Memory B cell (primary cell): ENCODE measurements at places on chromosomes 6 and 20.

GRCh38 chr6:3226042-3226441 lies 1.4 kb downstream of the TUBB2B start:
- DNase-seq, result no peak

GRCh38 chr6:12459945-12460661 lies 169.9 kb downstream of the EDN1 start:
- no peak for DNase-seq

GRCh38 chr20:63740627-63741353 lies 1.2 kb downstream of the SLC2A4RG start:
- no peak for DNase-seq

DNA sequence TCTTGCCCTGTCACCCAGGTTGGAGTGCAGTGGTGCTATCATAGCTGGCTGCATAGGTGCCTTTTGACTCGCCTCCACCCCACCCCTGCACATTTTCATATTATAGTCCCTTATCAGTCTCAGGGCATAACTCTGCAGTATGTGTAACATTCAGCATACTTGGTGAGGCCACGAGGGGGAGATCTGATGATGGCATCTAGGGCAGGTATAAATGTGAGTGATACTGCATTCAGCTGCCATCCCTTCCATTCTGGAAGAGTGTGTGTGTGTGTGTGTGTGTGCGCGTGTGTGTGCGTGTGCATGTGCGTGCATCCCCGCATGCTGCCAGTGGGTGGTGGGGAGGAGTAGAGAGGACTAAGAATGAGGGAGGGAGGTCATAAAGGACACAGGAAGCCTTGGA lies 81.4 kb downstream of the JARID2 start:
- DNase-seq, result peak; percentile 17

DNA sequence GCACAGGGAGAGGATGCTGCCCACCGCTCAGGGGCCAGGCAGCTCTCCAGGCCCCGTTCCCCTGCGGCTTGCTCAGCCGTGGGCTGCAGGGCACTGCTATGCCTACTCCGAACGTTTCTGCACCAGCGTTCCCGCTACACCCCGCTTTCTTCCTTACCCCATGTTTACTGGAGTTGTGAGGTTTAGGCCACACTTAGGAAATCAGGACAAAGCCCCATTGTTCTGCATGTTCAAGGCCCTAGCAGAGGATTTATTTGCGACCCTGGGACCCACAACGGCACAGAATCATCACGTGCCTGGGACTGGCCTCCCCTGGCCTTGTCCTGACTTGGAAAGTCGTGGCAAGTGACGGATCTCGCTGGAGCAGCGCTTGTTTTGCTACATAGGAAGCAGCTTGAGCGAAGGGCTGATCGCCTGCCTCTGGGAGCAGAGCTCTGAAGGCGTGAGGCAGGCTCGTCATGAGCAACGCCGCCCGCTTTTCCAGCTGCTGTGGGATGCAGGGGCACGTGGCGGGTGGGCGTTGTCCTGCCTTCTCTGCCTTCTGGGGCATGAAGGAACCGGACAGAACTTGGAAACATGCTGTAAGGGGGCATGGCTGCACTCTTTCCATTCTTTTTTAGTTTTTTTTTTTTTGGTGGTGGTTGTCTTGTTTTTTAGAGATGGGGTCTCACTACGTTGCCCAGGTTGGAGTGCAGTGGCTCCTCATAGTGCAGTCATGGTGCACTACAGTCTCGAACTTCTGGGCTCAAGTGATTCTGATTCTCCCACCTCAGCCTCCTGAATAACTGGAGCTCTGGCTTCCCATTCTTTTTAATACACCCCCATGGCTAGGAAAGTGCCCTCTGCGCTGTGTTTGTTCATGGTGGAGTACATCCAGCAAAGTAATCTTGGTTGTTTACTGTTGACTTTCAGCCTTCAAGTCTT lies 14.6 kb upstream of the TMEM181 start:
- no peak for DNase-seq

- no peak for DNase-seq
These were observed 1.6 kb downstream of the MRGBP start for GRCh38 chr20:62797671-62798532.

DNA sequence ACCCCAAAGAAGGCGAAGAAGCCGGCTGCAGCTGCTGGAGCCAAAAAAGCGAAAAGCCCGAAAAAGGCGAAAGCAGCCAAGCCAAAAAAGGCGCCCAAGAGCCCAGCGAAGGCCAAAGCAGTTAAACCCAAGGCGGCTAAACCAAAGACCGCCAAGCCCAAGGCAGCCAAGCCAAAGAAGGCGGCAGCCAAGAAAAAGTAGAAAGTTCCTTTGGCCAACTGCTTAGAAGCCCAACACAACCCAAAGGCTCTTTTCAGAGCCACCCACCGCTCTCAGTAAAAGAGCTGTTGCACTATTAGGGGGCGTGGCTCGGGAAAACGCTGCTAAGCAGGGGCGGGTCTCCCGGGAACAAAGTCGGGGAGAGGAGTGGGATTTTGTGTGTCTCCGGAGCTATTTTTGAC lies 69.6 kb downstream of the HFE start:
- peak; percentile 67 for DNase-seq

- no peak for DNase-seq
These were observed 30.8 kb upstream of the SYNCRIP start for GRCh38 chr6:85673198-85674139.

DNA sequence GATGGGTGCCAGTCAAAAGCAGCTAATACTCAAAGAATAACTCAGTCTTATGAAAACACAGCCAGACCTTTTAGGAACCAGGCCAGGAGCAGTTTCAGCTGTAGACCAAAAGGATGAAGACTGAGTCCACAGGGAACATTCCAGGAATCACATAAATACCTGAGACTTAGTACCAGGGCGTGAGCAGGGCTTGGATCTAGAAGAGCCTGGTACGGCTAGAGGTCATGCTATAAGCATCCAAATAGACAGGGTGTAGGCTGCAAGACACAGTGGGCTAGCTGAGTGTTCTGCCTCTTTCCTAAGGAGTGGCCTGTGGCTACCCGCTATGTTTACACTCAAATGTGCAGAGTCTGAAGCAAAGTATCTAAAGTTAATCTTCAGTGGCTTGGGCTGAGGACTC lies 29.5 kb upstream of the LRRC1 start:
- no peak for DNase-seq

- DNase-seq, result no peak
These were observed 11.9 kb downstream of the PRR18 start for GRCh38 chr6:166296035-166296883.

DNA sequence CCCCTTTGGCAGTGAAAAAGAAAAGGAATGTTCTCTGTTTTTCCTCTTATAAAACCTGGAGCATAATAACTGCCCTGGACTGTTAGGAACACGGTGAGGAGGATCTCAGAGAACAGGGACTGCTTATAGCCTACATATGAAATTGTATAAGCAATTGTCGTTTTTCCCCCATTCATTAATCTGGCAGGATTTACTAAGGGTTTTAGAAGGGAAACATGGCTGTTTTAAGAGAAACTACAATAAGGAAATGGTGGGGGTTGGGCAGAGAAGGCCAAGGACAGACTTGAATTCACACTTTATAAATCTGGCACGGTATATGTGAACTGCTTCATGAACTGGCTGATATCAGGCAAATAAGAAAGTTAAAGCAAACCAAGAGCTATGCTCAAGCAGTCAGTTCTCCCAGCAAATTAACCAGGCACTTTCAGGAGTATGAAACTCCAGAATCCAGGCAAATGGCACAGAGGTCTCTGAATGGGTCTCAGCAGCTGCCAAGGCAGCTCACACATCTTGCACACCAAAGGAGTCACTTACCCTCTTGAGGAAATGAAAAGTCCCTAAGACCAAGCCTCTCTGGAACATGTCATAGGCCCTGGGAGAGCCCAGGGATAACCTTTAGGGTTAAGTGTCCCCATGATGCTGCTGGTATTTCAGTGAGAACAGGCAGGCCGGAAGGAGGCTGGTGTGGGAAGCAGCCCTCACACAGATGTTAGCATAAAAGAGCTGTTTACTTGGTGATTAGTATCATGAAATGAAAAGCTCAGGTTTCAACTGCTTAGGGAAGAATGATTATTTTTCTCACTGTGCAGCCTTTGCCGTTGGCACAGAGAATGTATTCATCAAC lies 260.5 kb upstream of the MARCKS start:
- DNase-seq, result no peak

DNA sequence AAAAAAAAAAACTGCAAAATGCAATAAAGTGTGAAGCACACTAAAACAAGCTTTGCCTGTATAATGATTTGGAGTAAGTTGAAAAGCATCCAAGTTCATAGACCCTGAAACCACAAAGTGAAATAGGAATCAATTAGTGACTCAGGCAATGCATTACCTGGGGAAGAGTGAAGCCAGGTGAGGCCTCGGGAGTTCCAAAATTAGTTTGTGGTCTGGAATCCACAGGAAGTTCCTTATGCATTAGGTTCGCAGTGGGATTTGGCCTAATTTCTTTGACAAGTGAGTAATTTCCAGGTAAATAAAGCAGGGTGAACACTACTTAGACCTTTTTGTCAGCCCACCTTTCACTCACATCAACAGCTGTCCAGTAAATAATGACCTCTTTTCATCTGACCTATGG lies 490.8 kb downstream of the CBLN4 start:
- DNase-seq, result no peak

DNA sequence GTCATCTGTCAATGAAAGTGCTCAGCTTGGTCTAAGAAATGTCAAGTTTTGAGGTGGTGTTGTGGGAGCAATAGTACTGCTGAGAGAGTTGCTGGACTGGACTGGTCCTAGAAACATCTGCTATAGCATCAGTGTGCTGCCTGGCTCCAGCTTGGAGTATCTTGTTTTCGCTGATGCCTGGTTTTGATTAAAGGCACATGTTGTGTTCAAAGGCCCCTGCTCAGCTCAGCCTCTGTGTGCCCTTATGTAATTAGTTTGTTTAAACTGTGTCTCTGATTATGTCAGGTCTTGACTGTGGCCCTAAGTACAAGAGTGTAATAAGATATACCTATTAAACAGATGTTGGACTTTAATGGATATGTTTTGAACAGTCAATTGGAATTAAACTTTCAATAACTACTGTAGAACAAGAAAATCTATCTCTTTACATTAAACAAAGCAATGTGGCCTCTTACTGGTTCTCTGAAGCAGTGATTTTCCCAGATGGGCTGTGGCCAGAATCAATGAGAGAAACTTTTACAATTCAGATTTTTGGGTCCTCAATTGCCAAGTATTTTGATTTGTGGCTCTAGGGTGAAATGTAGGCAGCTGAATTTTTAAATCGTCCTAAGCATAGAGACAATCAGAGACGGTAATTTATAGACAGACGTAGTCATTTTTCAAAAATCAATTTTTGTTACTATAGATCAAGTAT lies 668.2 kb downstream of the DHX35 start:
- DNase-seq, result no peak

GRCh38 chr6:167472880-167473279 lies 148.0 kb downstream of the TTLL2 start:
- no peak for DNase-seq

DNA sequence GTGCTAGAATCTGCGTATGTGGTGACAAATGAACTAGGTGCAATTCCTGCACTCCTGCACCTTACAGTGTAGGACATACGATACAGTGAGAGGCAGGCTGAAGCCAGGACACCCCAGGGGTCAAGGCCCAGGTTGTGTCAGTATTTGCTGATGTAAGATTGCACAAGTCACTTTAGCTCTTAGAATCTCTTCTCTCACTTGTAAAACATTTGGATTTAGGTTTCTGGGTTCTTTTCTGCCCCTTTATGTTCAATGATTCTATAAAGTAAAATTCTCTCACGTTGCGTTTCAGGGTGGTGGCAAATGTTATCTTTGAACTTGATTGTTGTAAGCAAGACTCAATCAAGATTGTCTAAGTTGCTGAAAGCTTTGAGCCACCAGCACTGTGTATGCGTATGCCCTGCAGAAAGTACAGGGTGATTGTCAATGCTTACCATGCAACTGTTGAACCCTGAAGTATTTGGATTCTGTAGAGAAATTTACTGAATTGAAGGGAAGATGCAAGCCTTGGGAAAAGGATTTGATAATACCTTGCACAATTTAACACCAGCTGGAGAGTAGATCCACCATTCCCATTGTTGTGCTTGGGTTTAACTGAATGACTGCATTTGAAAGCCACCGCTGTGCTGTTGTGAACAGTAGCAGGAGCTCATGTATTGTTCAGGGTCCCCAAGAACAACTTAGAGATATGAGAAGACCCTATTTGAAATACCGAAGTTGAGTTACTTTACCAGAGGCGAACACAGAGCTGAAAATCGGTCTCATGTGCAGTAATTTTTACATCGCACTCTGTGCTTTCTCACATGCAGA lies 106.1 kb upstream of the CITED2 start:
- DNase-seq, result no peak

- DNase-seq, result no peak
These were observed 220.8 kb downstream of the ERMARD start for GRCh38 chr6:169972101-169972651.

- peak; percentile 3 for DNase-seq
These were observed 235.2 kb downstream of the LRFN2 start for GRCh38 chr6:40352006-40352405.

DNA sequence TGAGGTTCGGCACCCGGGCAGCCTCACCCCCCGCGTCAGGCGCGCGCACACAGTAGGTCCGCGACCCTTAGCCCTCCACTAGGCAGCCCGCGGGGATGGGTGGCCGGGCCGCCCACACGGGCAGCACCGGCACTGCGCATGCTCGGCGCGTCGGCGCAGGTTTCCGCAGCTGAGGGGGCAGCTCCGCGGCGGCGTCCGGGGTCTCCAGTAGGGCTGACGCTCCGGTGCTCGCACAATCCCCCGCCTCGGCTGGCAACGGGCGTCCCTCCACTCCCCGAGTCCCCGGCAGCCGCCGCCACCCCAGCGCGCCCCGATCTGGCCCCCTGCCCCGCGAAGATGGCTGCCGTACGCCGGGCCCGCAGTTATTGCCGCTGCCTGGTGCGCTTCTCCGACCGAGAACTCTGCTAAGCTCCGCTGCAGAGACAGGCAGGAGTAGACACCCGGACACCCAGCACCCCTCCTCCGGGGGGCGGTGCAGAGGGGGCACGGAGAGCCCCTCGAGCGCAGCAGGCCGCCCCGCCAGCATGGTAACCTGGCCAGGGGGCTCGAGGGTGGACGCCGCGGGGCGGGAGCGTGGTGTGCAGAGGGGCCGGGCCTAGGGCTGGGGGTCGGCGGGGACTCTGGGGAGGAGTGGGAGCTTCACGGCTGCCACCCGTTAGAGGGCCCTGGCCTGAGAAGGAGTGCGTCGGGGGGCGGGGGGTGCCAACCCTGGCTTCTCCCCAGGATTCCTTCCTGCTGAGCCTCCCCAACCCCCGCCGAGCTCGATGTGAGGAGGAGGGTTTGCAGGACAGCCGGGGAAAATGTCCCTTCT lies at the start of gene FBXO9:
Gene FBXO9 (plus strand): TSS at position 139 of the 811 bp plus-strand sequence. CDS start 386 bp downstream, at position 525.
- peak; percentile 81 for DNase-seq
